ENCODE measurements at places on chromosomes 7 and 10. TPM values are rescaled to one million over a fixed set of nuclear protein-coding genes. Genes with fewer than 3 reads are reported as not detected.

The POLL gene
- 25.3 TPM for total RNA-seq

The GPNMB gene
- not detected for total RNA-seq

The CYP3A4 gene
- not detected for total RNA-seq

The MYO1G gene
- total RNA-seq: 245 TPM

The LRIT1 gene
- not detected for total RNA-seq

The ETV1 gene
- total RNA-seq: not detected

Data from T-helper 17 cell (primary cell).